ENCODE measurements at places on chromosomes 4 and X. TPM values are rescaled to one million over a fixed set of nuclear protein-coding genes. Genes with fewer than 3 reads are reported as not detected.
A peak's percentile ranks its signal among the peaks of the same experiment; 100 is the strongest.

BRS3 gene
- total RNA-seq = not detected

GRCh38 chr4:147777456-147778091 is 45.7 kb downstream of the ARHGAP10 start:
- H3K4me3 ChIP-seq = no peak overlapping the region
- no peak overlapping the region for H3K27ac ChIP-seq
- H3K4me1 ChIP-seq = peaks cover 32% of the 10 kb centered on the region
- no peaks in the 10 kb centered on the region for H3K36me3 ChIP-seq
- H3K27me3 ChIP-seq = no peaks in the 10 kb centered on the region

- DNase-seq = no peak
- H3K27ac ChIP-seq = no peak overlapping the region
Observed at GRCh38 chrX:33188286-33188685, 23.1 kb downstream of the DMD start.

- peaks cover 3% of the 10 kb centered on the region for H3K36me3 ChIP-seq
- H3K4me3 ChIP-seq = no peak overlapping the region
- no peak overlapping the region for H3K27ac ChIP-seq
- peaks cover 24% of the 10 kb centered on the region for H3K4me1 ChIP-seq
Observed at GRCh38 chrX:2769615-2770014, 17.8 kb downstream of the XG start.

- no peaks in the 10 kb centered on the region for H3K36me3 ChIP-seq
- peaks cover 44% of the 10 kb centered on the region for H3K4me1 ChIP-seq
- H3K27ac ChIP-seq = no peak overlapping the region
- H3K4me3 ChIP-seq = no peak overlapping the region
- DNase-seq = no peak
Observed at GRCh38 chr4:176437756-176438155, 118.0 kb downstream of the SPCS3 start.

GRCh38 chrX:136191171-136191570 is 43.8 kb downstream of the FHL1 start:
- H3K27ac ChIP-seq = no peak overlapping the region
- DNase-seq = no peak
- H3K4me1 ChIP-seq = peaks cover 16% of the 10 kb centered on the region

GRCh38 chrX:75061701-75062100 is 94.4 kb downstream of the ABCB7 start:
- no peak overlapping the region for H3K4me3 ChIP-seq
- no peaks in the 10 kb centered on the region for H3K27me3 ChIP-seq
- no peaks in the 10 kb centered on the region for H3K36me3 ChIP-seq

DNA sequence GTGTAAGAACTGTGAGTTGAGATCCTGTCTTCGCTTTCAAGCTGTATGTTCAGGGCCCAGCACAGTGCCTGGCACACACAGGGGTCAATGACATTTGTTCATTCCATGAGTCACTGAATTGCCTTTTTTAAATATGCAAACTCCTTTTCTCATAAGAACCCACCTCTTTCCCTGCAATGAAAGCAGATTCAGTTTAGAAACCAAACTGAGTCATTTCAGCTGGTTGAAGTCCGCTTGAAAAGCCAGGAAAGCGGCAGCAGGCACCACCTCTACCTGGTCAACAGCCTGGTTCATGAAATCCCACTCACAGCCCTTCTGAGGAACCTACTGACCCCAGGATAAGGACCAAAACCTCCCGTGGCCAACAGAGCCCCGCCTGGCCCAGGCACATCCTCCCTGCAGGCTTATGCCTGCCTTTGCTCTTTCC is 4.5 kb upstream of the C1QTNF7 start:
- H3K4me1 ChIP-seq = no peaks in the 10 kb centered on the region
- no peaks in the 10 kb centered on the region for H3K36me3 ChIP-seq
- H3K4me3 ChIP-seq = no peak overlapping the region
- H3K27me3 ChIP-seq = no peaks in the 10 kb centered on the region
- no peak overlapping the region for H3K27ac ChIP-seq

- no peak overlapping the region for H3K27ac ChIP-seq
- no peak for DNase-seq
- H3K36me3 ChIP-seq = no peaks in the 10 kb centered on the region
- H3K4me3 ChIP-seq = no peak overlapping the region
Observed at GRCh38 chr4:1406981-1407656, 877 bp upstream of the NKX1-1 start.

GRCh38 chr4:110025718-110026117 is 113.0 kb downstream of the EGF start:
- H3K27ac ChIP-seq = no peak overlapping the region
- no peaks in the 10 kb centered on the region for H3K4me1 ChIP-seq
- H3K27me3 ChIP-seq = no peaks in the 10 kb centered on the region

DNA sequence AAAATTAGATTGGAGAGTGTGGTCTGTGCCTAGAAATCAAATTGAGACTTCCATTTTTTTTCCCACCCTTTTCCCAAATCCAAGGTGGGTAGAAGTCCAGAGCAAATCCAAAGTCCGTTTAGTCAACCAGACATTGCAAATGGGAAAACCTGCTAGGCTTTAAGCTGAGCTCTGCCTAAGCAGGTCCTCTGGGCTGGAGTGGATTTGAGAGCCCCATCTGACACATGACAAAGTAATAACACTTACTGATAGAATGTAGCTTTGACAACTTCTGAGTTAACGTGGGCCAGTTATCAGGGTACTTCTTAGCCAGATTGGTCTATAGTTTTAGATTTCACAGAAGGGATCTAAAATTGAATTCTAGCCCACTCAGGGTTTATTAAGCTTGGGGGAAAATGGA is 242.3 kb downstream of the GALNTL6 start:
- no peak for DNase-seq
- no peaks in the 10 kb centered on the region for H3K4me1 ChIP-seq
- no peaks in the 10 kb centered on the region for H3K27me3 ChIP-seq
- H3K27ac ChIP-seq = no peak overlapping the region

- H3K4me1 ChIP-seq = peaks cover 74% of the 10 kb centered on the region
- H3K27me3 ChIP-seq = no peaks in the 10 kb centered on the region
- DNase-seq = peak; percentile 70
Observed at GRCh38 chr4:53015681-53016080, 153.6 kb downstream of the RASL11B start.

GRCh38 chr4:84091266-84091665 is 407.8 kb downstream of the NKX6-1 start:
- no peak overlapping the region for H3K27ac ChIP-seq
- H3K36me3 ChIP-seq = no peaks in the 10 kb centered on the region
- peaks cover 19% of the 10 kb centered on the region for H3K27me3 ChIP-seq
- H3K4me3 ChIP-seq = no peak overlapping the region

GRCh38 chrX:19760841-19761512 is 126.4 kb downstream of the SH3KBP1 start:
- DNase-seq = no peak
- no peaks in the 10 kb centered on the region for H3K36me3 ChIP-seq
- peaks cover 20% of the 10 kb centered on the region for H3K4me1 ChIP-seq
- no peak overlapping the region for H3K27ac ChIP-seq

DNA sequence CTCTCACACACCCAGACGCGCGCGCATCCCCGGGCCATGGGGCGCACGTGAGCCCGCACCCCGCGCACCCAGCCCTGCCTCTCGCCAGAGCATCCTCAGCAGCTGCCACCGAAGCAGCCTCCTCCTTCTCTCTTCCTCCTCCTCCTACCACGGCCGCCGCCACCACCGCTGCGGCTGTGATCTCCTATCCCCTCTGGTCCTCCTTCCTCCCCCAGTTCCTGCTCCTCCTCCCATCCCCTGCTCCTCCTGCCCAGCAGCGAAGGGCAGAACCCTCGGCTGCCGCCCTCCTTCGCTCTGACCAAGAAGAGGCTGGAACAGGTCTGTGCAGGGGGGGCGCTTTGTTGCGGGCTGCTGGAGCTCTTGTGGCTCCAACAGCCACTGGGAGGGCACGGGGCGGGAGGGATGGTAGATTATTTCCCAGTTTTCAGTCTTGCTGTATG is 148.7 kb upstream of the CHRDL1 start:
- no peak overlapping the region for H3K27ac ChIP-seq
- no peak overlapping the region for H3K4me3 ChIP-seq
- H3K4me1 ChIP-seq = no peaks in the 10 kb centered on the region
- no peak for DNase-seq

- no peaks in the 10 kb centered on the region for H3K27me3 ChIP-seq
- no peaks in the 10 kb centered on the region for H3K4me1 ChIP-seq
- no peaks in the 10 kb centered on the region for H3K36me3 ChIP-seq
- no peak overlapping the region for H3K27ac ChIP-seq
- H3K4me3 ChIP-seq = no peak overlapping the region
Observed at GRCh38 chrX:131703646-131704045, 159.8 kb downstream of the OR13H1 start.

All from GM23248 (cell line).